Suppressor macrophage treated with lipopolysaccharide for 1 hour (primary cell): ENCODE measurements at places on chromosomes 4 and X.

- DNase-seq, result no peak
Measured at GRCh38 chr4:3267576-3268394, 18.8 kb downstream of the MSANTD1 start.

DNA sequence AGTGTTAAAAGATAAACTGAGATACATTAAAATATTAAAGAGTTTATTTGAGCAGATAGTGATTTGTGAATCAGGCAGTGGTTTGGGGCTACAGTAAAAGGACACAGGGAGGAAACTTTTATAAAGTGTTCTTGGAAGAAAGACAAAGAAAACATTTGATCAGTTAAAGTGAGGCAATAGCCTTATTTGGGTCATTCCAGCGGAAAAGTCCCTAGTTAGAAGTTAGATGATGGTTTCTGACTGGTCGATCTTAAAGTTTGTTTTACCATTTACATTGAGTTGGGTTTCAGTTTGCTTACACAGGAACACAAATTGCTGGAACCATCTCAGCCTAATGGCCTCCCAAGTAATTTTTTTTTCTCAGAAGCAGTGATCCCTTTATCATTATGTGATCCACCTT is 69.7 kb downstream of the PPP1R2C start:
- no peak for DNase-seq

DNA sequence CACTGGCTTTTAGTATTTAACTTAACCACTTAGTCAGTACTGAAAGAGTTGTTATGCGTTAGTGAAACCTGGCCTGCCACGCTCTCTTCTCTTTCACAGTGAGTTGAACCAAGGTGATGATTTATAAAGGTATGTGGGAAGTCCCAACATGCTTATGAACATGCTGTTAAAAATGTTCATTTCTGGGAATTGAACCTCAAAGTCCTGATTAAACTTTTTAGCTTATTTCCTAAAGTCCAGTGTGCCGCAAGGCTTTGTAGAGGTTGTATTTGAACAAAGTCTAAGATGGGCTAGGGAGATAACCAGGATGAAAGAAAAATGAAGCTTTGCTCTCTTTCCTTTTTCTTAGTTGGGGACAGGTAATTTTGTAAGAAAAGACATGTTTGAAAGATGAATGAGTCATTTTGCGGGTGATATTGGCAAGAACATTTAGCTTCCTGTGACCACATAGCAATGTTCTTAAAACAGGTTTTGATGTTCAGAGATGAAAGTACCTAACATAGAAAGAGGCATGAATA is 270.3 kb downstream of the DTHD1 start:
- no peak for DNase-seq

GRCh38 chr4:157421365-157421764 is 200.8 kb downstream of the GRIA2 start:
- DNase-seq, result no peak

- no peak for DNase-seq
Measured at GRCh38 chrX:146055733-146056132, 238.1 kb downstream of the SLITRK2 start.

GRCh38 chr4:83109480-83110222 is 4.9 kb downstream of the PLAC8 start:
- peak; percentile 82 for DNase-seq

- peak; percentile 67 for DNase-seq
Measured at GRCh38 chr4:683982-684622, 4.8 kb downstream of the SLC49A3 start.

GRCh38 chr4:115851918-115852766 is 738.7 kb upstream of the NDST4 start:
- peak; percentile 69 for DNase-seq

GRCh38 chr4:83582289-83582785 is 46.4 kb downstream of the GPAT3 start:
- no peak for DNase-seq

DNA sequence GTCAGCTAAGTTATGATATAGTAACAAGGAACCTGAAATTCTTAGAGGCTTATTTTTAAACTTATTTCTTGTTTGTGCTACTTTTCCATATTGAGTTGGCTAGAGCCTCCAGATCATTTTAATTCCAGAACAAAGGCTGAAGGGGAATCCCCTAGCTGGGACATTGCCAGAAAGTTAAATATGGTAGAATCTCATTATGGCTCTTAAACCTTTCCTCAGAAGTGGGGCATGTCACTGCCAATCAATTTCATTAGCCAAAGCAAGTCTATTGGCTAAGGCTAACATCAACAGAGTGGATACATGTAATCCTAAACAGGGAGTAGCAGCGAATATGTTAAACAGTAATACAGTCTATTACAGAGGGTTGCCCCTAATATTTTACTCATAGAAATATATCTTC is 47.0 kb downstream of the FTHL17 start:
- no peak for DNase-seq

DNA sequence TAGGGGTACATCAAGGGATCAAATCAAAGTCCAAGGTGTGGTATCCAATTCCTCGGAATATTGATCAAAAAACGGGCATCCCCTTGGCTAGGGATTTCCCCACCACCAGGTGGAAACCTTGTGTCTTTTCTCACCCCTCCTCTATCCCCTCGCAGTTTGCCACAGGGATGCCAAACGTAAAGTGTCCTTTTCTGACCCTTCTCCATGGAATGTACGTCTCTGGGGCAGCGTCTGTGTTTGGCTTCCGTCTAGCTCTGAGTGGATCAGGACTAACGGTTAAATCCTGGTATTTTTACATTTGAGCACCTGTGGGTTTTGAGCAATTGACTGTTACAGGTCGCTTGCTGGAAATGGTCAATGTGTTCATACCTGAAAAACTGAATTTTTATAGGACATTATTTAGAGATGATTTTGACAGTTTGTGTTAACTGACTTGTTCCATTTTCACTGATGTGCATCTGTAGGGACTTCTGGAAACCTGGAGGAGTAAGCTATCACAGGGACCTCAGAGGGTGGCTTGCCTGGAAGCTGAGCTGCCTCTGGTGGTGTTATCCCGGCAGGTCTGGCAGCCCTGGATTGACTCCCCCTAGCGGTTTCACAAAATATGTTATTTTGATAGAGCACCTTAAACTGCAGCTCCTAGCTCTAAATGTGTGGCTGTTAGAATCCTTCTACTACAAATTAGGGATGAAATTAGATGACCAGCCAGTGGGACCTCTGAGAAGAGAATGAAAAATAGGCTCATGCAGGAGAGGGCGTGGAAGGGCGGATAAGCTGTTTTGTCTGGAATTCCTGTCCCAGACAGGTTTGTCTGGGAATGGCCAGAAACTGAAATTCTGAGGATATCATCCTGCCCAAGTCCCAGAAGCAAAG is 8.8 kb upstream of the MGST2 start:
- DNase-seq, result peak; percentile 84

DNA sequence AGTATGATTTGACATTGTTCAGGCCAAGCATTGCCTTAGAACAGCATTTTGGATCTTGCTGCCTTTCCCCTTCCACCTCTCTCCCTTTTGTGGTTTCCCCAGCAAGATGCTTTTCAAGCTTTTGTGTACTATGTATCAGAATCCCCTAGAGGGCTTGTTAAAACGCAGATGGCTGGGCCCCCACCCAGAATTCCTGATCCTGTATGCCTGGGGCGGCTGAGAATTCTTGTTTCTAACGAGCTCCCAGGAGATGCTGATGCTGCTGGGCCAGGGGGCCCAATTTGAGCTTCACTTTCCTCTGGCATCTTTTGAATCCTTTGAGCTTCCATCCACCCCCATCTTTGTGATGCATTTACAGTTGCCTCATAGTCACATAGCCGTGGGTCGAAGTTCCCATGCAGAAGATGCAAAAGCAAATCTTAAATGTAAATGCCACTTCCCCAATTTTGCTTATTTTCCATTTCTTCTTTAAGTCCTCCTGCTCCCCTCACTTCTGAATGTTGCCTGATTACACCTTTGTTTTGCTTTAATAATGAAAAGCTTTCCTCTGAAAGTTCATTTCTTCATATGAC is 18.5 kb downstream of the HCCS start:
- DNase-seq, result peak; percentile 57

- no peak for DNase-seq
Measured at GRCh38 chr4:104494185-104494584, 509 bp downstream of the CXXC4 start.

DNA sequence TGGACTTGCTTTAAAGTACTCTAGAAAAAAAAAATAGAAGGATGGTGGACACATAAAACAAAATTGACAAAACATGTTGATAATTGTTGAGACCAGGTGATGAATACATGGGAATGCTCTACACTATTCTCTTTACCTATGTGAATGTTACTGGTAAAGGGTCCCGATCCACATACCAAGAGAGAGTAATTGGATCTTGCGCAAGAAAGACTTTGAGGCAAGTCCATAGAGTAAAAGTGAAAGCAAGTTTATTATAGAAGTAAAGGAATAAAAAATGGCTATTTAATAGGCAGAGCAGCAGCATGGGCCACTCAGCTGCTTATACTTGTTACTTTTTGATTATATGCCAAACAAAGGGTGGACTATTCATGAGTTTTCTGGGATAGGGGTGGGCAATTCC is 34.0 kb upstream of the PRR32 start:
- DNase-seq, result no peak

- peak; percentile 42 for DNase-seq
Measured at GRCh38 chr4:148443512-148444295, 1.5 kb upstream of the NR3C2 start.

- DNase-seq, result no peak
Measured at GRCh38 chr4:78293821-78294301, 236.7 kb downstream of the FRAS1 start.

GRCh38 chr4:4672402-4672801 is 130.6 kb upstream of the STX18 start:
- no peak for DNase-seq

DNA sequence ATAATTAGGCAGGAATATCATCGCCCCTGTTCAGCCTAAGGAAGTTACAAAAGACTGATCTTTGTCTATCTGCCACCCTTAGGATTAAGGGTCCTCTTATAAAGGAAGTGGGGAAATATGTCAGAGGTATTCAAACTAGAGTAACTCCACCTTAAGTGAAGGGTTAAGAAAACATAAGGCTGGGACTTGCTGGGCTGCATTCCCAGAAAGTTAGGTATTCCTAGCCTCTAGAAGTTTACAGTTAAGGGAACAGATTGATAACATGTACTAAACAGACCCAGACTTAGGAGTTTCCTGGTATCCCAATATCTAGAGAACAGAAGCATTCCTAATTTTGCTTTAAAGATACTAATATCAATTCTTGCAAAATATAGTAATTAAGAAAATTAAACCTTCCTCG is 6.0 kb downstream of the CXCL2 start:
- DNase-seq, result no peak

DNA sequence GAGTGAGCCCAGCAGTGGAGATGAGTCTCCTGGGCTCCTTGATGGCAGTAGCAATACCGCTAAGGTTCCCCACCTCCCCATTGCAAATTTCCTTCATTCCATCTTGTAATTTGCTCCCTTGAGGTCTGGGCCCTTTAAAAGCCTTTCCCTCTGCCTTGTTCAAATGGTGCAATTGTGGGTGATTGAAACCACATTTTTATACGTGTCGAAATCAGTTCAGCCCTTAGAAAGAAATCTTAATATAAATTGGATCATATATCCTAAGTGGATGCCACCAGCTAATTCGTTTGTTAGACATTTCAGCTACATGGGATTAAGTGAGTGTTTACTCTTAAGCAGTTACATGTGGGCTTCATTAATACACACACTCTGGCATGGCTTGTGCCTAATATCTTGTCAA is 68.6 kb downstream of the NHS start:
- DNase-seq, result no peak

DNA sequence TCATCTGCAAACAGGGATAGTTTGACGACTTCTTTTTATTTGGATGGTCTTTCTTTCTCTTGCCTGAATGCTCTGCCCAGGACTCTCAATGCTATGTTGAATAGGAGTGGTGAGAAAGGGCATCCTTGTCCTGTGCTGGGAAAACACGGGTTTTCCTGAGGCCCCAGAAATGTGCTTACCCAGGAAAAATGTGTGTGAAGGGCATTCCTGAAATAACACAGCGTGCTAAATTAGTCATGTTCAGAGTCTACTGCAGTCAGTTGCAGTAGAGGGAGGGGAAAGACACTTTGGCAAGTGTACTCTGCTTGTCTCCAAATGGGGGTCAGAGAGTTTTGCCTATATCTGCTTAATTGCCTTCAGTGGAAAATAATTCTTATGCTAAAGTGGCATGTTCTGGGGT is 153.9 kb downstream of the CCNG2 start:
- DNase-seq, result no peak

GRCh38 chr4:75940692-75941253 is at the start of gene NAAA:
TSS of gene NAAA (minus strand) at chr4:75941013. CDS start at chr4:75940949, 64 bp downstream.
- DNase-seq, result peak; percentile 65

DNA sequence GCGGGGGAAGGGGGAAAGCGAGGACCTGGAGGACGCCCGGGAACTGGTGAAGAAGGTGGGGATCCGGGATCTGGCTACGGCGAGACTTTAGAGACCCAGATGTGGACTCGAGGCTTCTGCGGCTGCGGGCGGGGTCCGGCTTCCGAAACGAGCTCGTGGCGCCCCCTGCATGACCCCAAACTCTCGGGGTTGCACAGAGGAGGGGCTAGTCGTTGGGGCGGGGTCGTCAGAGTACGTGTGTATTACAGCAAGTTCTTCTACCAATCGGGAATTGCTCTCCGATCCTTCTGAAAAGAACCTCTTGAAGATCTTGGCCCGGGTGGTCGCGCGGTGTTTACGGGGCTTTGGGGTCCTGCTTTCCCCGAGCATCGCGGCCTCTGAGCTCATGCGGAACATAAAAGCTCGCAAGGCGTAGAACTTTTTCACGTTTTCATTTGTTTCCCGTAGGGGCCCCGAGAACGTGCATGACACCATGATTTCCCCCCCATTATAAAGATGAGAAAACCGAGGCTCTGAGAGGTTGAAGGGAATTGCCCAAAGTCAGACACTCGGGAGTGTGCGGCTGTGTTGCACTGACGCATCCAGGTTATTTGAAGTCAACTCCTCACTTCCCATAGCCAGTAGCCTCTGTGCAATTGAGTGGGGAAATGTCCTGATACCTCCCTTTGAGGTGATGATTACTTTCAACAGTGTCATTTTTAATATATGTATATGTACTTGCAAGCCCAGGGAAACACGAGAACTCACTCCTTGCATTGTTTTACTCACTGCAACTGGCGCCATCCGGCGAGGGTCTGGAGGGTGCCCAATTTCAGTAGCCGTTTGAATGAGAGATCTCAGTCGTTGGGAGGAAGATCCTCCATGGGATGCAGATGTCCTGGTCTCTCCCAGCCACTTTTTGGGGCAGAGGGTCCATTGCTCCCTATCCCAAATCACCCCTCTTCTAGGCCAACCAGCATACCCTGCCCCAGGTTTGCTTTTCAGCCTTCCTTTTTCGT is at the start of gene BEND4:
TSS of gene BEND4 (minus strand) at position 149 of the 998 bp plus-strand sequence. CDS start 512 bp downstream, outside the sequence.
- DNase-seq, result peak; percentile 22

GRCh38 chrX:17086317-17086716 is 139.9 kb downstream of the REPS2 start:
- no peak for DNase-seq
